DND-41 (cell line): ENCODE measurements at places on chromosomes 1 and 21.

GRCh38 chr1:95021119-95021518 is 51.6 kb downstream of the ALG14 start:
- no peaks in the 10 kb centered on the region for H3K4me1 ChIP-seq
- no peak overlapping the region for H3K4me3 ChIP-seq
- H3K36me3 ChIP-seq: peaks cover 9% of the 10 kb centered on the region; the same call in 1 of the 2 replicates
- no peak for DNase-seq
- no peak overlapping the region for H3K27ac ChIP-seq

GRCh38 chr1:108072776-108073175 is 107.8 kb upstream of the VAV3 start:
- peaks cover 25% of the 10 kb centered on the region for H3K4me1 ChIP-seq
- DNase-seq: no peak
- H3K27me3 ChIP-seq: no peaks in the 10 kb centered on the region
- H3K27ac ChIP-seq: no peak overlapping the region
- H3K4me3 ChIP-seq: no peak overlapping the region

DNA sequence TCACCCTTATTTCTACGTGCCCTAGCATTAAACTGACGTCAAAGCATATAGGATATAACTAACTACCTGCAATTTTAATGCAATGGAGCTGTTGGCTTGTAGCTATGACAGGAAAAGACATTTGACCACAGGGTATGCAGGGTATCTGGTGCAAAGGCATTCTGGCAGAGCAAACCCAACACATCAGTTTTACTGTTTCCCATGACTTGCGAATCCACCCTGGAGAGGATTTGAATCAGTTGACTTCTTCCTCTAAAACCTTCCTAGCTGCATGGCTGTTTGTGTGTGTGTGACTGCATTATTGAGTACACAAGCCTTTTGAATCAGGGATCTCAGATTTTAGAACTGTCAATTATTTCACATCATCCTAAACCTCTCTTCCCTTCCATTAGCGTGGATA is 41.7 kb upstream of the SYT14 start:
- no peaks in the 10 kb centered on the region for H3K4me1 ChIP-seq
- no peak overlapping the region for H3K27ac ChIP-seq
- no peak for DNase-seq
- no peaks in the 10 kb centered on the region for H3K27me3 ChIP-seq

GRCh38 chr1:115810609-115811008 is 30.3 kb downstream of the NHLH2 start:
- DNase-seq: no peak
- no peak overlapping the region for H3K27ac ChIP-seq
- H3K36me3 ChIP-seq: no peaks in the 10 kb centered on the region
- no peaks in the 10 kb centered on the region for H3K27me3 ChIP-seq
- H3K4me3 ChIP-seq: no peak overlapping the region

GRCh38 chr1:221667504-221667903 is 74.4 kb downstream of the DUSP10 start:
- H3K4me3 ChIP-seq: no peak overlapping the region
- H3K4me1 ChIP-seq: no peaks in the 10 kb centered on the region
- no peak overlapping the region for H3K27ac ChIP-seq
- no peaks in the 10 kb centered on the region for H3K27me3 ChIP-seq
